ENCODE measurements at places on chromosomes 3 and 15.

DNA sequence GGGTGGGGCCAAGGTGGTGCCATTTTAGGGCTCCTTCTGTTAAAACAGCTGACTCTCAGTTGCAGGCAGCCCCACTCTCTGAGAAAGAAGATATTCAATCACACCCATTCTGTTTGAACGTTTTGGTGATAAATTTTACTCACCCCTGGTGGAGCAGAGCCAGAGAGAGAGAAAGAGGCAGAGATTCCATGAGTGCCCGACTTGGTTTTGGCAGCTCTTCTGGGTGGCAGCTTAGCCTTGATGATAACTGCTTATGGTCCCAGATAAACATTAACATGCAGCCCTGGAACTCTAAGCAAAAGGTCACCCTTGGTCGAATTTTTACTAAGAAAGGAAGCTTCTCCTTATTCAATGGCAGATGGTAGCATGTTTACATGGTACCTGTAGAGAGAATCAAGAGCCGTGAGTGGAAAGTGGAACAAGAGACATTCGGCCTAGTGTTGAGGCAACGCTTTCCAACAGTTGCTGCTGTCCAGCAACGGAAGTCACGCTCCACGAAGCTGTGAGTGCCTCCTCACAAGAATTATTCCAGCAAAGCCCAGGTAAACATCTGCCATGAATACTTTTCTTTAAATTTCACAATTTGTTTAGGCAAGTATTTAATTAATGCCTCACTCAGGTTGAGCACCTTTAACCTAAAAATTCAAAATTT lies 530.6 kb upstream of the ROBO2 start:
- no peak for DNase-seq

GRCh38 chr3:100538339-100538706 lies 45.9 kb downstream of the TMEM45A start:
- DNase-seq: no peak

GRCh38 chr3:133292296-133292695 lies 107.6 kb upstream of the BFSP2 start:
- DNase-seq: peak; percentile 17

DNA sequence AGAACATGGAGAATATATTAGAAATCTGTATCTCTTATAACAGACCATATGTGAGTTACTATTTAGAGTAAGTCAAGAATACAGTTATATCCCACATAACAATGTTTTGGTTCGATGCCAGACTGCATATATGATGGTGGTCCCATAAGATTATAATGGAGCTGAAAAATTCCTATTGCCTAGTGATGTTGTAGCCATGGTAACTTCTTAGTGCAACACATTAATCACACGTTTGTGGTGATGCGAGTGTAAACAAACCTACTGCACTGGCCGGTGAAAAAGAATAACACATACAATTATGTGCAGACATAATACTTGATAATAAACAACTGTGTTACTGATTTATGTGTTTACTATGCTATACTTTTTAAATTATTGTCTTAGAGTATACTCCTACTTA lies 69.8 kb upstream of the MNS1 start:
- DNase-seq: no peak

DNA sequence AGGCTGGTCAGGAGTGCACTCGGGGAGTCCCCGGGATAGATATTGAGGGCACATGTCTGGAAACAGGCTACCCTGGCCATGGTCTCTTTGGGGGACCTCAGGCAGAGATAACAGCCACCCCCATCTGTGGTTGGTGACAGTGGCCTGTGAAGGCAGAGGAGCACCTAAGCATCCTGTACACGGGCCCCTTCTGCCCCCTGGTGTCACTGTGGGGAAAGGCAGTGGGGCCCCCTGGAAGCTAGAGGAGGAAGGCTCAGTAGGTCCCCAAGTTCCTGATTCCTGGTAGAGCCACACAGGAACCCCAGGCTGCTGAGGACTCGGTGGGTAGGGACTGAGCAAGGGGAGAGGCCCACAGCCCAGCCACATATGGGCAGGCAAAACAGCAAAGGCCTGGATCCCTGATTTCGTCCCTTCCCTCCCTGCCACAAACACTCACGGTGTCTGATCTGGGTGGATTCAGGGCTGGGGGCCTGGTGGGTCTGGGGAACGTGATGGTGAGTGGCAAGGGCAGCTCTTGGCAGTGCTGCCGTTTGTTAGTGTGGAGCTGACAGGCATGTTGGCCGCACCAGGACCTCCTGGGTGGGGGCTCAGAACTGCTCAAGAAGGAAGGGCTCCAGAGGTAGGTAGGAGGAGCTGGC lies 14.1 kb upstream of the CXCR6 start:
- no peak for DNase-seq

DNA sequence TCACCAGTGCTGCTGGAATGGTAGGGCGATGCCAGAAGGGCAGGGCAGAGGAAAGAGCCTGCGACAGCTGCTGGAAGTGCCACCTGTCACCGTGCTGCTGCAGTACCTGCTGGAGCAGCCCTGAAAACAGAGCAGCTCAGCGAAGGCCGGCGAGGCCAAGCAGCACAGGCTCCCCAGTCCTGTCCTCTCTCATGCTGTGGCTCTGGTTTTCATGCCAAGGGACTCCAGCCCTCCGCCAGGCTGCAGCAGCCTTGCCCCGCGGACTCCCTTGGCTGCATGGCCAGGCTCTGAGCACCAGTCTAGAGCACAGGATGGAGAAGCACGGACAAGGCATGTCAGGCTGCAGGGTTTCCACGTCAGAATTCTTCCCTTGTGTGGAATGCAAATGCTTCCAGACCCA lies 43.9 kb downstream of the ADCY5 start:
- no peak for DNase-seq

DNA sequence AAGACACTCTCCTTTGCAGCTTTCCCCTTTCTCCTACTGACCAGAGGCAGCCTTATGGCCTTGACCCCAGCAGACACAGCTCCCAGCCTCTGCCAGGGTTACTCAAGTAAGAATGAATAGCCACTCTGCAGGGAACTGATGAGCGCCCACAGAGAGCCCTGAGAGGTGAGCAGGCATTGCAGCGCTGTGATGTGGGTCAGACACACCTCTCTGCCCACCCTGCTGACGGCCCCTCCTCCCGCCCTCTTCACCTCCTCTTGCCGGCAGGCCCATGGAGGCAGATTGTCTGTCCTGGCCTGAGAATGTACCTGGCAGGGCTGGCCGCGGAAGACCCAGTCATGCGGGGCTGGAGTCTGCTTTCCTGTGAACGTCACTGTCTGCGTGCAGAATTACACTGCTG lies 512.6 kb upstream of the PPP2R3A start:
- no peak for DNase-seq

DNA sequence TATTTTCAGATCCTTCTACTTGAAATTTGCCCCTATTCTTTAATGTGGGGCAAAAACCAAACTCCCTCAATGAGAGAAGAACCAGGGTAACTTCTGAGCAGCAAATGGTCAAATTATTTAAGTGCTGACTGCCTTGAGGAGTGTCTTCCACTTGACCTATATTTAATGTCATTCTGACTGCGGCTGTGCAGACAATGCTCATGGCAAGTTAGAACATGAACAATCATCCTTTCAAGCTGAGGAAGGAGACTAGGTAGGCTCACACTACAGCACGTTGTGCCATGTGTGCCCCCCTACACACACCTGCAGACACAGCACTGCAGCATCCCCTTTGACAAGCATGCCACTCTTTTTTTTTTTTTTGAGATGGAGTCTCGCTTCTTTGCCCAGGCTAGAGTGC lies 98.2 kb downstream of the OSBPL10 start:
- DNase-seq: no peak

GRCh38 chr15:99359769-99360168 lies 108.5 kb downstream of the LRRC28 start:
- DNase-seq: no peak

DNA sequence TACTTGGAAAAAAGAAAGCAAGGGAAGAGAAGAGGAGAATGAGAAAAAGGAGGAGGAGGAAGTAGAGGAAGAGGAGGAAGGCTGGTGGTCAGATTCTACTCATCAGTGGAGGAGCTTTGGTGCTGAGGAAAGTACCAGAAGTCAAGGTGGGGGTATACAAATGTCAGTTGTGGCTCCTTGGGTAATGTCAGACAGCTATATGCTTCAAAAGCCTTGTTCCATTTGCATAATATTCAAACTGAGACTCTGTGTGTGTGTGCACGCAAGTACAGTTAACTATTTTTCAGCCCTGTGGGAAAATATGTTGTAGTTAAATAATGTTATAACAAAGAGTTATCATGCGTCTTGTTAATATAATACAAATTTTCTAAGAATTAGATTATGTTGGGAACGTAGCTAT lies 609.7 kb downstream of the PDCD6IP start:
- no peak for DNase-seq

- DNase-seq: no peak
Observed at GRCh38 chr3:14322667-14323295, 79.6 kb upstream of the SLC6A6 start.

- DNase-seq: no peak
Observed at GRCh38 chr15:87954793-87955192, 301.7 kb downstream of the NTRK3 start.

DNA sequence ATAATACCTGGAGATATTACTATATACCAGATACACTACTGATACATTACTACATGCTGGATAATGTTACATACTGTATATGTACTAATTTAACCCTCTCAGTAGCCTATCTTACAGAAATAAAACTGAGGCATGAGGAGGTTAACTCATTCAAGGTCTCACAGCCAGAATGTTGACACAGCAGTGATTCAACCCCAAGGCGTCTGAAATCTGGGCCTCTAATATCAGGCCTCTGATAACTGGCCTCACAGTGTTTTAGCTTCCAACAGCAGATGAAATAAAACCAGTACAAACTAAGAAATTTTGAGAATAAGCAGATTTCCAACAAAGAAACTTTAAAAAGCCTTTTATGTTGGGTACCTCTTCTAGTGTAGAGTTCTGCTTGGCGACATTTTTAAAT lies 23.4 kb downstream of the DZIP1L start:
- peak; percentile 62 for DNase-seq

GRCh38 chr3:162605651-162606204 lies 1109.1 kb downstream of the OTOL1 start:
- DNase-seq: no peak

GRCh38 chr3:31079689-31080088 lies 185.2 kb upstream of the GADL1 start:
- DNase-seq: no peak

DNA sequence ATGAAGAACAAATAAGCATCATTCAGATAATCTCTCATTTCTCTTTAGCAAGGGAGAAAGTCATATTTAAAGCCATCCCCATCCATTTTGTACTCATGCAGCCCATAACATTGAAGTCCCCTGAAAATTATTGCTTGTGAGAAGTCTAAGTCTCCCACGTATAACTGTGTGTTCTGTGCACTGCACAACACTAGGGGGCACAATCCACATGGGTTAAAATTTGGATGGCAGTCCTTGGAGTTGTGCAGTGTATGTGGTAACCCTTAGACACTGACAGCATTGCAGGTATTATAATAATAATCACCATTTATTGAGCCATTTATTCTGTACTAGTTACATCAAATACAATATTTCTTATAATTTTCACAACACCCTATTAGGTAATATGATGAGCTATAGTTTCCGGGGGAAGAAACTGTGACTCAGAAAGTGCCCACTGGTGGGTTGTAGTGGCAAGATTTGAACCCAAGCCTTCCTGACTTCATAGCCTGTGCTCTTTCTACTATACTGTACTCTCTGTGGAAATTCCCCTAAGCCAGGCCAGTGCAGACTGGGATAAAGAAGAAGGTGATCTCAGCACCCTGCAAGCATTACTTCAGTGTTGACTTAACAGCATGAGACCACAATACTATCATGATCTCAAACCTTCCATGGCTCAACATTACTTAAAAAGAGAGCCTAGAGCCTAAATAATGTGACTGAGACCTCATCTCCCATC lies 15.7 kb downstream of the KCNAB1 start:
- DNase-seq: no peak

DNA sequence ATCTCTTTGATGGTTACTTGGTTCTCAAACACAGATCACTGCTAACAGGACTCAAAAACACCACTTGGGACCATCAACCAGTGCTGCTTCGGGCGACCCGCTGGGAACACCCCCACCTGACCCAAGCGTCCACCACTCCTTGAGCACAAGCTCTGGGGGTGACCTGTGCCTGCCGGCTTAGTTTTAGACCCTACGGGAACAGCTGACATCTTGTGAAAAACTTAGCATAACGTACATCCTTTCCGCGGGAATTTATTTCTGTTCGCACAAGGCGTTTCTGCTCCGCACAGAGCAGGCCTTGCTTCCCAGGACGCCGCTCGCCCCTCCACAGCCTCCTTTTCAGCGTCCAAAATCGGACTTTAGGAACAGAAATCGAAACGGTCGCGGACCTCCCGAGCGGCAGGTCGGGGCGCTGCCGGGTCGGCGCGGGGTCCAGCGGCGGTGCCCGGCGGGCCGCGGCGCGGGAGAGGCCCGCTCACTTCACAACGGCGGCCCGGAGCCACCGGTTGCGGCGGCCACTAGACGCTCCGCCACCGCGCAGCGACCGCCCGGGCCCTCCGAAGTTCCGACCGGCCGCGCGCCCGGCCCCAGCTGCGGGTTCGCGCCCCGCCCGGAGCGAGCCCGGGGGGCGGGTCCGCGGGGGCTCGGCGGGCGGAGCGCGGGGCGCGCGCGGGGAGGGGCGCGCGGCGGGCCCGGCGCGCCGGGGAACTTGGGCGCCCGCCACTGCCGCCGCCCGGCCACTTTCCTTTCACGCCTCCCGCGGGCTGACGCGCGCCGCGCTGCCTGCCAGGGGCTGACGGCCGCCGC lies 959 bp downstream of the SFMBT1 start:
- peak; percentile 45 for DNase-seq

DNA sequence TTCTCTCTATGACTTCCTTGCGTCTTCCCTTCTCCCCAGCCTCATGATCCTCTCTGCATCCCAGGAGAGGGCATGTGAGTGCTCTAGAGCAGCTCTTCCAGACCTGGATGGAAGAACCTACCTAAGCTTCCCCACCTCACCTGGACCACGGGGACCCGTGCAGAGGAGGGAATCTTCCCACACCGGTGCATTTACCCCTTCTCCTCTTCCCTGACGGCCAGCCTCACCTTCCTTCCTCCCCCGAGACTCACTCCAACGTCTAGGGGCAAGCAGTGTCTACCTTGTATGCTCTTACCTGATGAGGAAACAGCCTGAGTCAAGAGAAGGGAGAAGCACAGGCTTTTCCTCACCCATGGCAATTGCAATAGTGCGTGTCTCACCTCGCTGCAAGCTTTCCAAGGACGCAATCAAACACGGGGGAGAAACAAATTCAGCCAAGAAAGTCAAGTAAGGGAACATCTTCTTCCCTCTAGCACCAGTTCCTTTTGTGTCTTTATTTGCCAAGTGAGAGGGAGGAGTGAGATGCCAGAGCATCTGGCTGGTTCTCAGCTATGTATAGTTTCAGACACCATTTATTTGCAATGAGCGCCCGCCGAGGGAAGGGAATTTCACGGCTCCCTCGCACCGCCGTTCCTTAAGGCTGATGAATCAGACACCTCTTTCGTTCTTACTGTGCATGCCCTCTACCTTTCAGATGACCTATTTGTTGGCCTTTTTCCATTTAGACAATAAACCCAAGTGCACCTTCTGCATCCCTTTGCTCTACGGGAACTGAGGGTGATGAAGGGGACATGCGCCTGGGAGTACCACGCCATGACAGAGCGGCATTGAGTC lies 1.8 kb upstream of the CCR9 start:
- no peak for DNase-seq

DNA sequence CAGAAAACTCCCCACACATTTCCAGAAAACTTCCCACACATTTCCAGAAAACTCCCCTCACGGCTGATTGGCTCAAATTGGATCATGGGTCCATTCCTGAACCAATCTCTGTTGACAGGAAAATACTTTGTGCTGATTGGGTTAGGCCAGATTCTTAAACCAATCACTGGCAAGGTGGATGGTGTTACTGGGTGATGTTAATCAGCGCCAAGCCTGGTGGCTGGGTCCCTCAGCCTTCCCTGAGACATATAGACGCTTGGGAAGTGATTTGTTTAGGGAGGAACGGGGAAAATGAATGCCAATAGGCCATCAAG lies 199.4 kb upstream of the UBE2E2 start:
- DNase-seq: no peak

- no peak for DNase-seq
Observed at GRCh38 chr3:45536316-45536715, 58.2 kb upstream of the LIMD1 start.
